OCI-M1 (cell line): ENCODE measurements at places on chromosomes 7 and 10.

GRCh38 chr7:41404375-41405074 is 298.4 kb downstream of the INHBA start:
- DNase-seq, result no peak

DNA sequence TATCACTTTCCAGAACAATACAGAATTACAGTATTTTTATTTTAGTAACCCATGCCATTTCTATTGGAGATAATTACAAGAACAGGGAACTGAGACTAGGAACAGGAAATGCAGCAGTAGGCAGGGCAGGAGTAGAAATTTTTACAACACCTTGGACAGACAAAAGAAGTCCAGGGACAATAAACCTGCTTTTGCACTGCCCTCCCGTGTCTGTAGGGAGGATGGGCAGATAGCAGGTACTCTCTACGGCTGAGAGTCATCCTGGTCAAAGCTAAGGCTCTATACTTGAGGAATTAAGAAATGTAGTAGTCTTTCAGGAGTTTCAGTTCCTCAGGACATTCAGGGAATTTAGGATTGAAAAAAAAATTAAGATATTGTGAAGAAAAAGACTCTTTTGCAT is 63.4 kb downstream of the VAX1 start:
- peak; percentile 35 for DNase-seq

DNA sequence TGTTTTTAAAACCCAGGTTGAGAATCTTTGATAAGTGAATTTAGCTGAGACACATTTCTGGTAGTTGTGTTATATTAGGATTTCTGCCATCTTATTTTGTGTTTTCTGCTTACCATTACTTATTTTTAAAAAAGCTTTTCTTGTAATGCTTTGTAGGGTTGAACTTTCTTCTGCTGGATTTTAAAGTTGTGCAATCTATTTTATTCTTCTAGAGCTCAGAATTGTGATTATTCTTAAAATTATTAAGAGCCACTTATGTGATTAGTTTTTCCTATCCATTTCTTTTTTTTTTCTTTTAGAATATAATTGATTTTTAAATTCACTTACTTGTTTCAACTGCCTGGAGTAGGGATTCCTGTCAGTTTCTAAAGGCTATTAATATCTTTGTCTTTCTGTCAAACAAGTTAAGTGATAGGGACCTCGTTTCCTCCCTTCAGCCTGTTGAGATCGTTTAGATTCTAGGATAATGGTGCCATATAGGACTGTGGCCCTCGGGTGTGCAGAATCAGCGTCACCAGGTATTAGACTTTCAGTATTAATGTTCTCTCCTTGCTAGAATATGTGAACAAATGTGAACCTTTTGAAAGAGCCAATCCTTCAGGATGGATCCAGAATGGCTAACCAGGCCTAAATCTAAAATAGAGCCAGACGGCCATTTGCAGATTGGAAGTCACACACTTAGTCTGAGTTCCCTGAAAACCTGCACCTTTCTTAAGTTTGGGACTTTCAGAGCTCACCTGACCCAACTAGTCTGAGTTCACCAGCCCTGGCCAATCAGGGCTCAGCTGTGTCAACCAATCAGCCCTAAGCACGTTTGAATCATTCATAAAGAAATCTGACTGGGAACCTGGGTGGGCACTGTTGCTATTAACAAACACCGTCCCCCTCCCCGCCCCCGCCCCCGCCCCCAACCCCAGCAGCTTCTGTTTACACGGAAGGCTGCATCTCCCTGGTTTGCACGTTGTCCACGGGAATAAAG is 26.2 kb downstream of the CUX1 start:
- DNase-seq, result no peak

DNA sequence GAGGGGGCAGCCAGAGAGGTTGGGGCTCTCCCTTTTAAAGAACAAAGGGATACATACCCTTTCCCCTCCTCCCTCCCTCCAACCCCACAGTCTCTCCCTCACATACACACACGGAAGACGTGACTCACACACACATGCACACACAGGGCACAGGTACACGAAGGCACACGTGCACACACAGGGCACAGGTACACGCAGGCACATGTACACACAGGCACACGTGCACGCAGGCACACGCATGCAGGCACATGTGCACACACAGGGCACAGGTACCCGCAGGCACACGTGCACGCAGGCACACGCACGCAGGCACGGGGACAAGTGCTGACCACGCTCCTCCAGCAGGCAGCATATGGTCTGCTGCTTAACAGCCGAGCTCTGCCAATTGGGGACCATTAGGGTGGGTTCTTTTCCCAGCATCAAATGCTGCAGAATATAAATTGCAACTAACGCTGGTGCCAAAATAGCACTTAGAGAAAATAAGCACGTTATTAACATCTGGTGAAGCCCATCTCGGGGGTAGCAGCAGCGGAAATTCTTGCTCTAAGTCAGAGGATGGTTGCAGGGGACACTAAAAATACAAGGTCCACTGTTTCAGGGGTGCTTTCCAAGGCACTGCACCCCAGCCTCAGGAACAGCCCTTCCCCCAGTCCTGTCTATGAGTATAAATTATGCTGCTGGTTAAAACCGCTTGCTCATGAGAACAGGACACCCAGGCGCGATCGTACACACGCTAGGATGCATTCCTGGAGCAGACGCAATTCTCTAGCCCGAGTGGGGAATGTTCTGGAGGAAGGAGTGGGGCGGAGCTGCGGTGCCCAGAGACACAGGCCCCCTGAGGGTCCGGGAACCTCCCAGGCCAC is 55.2 kb upstream of the TNRC18 start:
- no peak for DNase-seq

- no peak for DNase-seq
These were observed 372.6 kb downstream of the GPR158 start for GRCh38 chr10:25547382-25547781.

DNA sequence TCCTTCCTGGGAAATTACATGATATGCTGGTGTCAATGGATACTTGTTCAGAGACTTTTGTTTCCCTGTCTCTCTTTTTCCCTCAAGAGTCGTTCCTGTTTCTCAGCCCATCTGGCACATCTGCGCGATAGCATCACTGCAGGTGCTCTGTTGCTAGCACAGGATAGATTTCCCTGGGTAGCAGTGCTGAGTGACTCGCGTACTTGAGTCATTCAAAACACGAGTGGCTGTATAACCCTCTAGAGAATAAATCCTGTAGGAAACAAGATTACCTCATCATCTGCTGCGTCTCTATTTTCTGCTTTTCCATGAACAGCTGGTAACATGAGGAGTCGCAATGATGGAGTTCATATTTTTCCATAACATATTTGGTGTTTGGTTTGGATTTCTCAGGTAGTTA is 452.0 kb upstream of the FZD8 start:
- no peak for DNase-seq

DNA sequence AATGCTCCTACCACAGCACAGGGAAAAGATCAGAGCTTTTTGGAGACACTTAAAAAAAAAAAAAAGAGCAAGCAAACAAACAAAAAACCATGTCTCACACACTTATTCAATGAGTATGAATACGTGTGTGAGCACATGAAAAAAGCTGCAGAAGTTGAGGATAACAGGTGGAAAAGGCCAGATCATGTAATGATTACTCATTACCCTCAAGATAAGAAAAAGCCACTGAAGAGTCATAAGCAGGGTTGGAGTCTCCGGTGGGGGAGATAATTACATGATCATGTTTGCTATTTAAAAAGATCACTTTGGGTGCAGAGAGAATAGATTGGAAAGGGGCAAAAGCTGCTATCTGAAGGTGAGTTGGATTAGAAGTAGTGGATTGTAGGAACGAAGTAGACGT is 77.0 kb downstream of the POU6F2 start:
- DNase-seq, result no peak

DNA sequence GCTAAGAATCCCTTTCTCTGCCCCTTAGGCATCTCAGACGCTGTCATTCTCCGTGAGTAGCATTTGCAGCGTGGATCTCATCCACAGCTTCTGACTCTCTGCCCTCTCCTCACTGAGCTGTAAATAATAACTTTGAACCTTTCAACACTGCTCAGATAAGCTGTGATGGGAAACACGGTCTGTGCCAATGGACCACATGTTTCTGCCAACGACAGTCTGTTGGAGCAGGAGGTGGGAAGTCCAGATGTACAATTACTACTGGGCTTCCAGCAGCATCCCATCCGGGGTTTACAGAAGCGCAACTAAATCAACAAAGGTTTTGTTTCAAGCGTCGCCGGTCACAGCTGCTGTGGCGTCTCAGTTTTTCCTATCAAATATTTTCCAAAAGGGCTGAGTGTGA is 1110.6 kb downstream of the TYW1 start:
- DNase-seq, result no peak

- DNase-seq, result no peak
These were observed 166.3 kb downstream of the GRID1 start for GRCh38 chr10:86200269-86200668.

GRCh38 chr7:55477781-55478374 is 94.4 kb downstream of the VOPP1 start:
- DNase-seq, result no peak

GRCh38 chr10:30055226-30055662 is 4.1 kb downstream of the JCAD start:
- no peak for DNase-seq

DNA sequence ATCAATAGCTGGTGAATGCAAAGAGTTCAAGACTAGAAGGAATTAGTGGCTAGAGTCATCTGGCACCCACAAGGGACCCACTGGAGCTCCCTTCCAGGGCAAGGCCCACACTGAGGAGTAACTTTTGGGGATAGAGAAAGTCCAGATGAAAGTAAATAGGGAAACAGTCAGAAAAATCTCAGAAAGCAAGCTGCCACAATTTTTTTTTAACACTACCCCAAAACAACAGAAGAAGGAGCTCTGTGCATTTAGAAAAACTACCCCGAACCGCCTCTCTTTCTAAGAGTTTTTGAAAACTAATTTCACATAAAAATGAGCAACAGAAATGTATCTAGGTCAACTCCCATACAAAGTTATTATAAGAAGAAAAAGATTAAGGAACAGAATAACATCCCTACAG is 42.2 kb downstream of the AOAH start:
- no peak for DNase-seq

DNA sequence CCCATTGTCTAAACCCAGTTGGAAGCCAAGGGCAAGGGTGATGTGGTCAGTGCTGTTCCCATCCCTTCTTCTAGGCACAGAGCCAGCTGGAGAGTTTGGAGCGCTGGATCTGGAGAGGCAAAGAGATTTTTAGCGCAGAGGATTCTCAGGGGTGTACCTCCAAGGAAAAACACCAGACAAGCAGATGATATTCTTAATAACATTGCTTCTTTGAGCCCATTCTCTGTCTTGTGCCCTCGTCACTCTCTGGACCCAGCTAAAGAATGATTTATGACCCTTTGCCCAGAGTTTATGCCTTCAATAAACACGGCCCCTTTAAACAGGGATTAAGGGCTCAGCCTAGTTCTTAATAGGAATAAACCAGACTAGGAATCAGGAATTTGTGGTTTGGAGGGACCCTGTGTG is 4.7 kb upstream of the HIP1 start:
- DNase-seq, result no peak

GRCh38 chr7:16661924-16662323 is 15.9 kb downstream of the BZW2 start:
- DNase-seq, result peak; percentile 34

GRCh38 chr7:33596686-33597085 is 308.7 kb upstream of the BMPER start:
- no peak for DNase-seq

DNA sequence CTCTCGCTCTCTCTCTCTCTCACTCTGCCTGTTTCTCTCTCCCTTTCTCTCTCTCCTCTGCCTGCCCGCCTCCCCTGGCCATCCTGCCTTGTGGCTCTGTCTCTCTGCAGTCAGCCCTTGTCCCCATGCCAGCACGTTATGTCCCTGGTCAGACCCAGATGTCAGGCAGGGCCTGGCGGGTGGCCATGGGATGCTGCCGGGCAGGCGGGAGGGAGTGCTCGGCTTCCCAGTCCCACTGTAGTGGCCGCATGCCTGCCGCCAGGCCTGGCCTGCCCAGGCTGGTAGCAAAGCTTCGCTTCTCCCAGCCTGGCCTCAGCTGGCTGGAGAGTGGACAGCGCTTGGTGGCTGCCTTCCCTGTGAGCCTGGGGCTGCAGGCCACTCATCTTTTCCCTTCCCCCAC is 121.5 kb upstream of the ZNF716 start:
- DNase-seq, result no peak

GRCh38 chr10:27646194-27646593 is 99.4 kb downstream of the MKX start:
- no peak for DNase-seq

DNA sequence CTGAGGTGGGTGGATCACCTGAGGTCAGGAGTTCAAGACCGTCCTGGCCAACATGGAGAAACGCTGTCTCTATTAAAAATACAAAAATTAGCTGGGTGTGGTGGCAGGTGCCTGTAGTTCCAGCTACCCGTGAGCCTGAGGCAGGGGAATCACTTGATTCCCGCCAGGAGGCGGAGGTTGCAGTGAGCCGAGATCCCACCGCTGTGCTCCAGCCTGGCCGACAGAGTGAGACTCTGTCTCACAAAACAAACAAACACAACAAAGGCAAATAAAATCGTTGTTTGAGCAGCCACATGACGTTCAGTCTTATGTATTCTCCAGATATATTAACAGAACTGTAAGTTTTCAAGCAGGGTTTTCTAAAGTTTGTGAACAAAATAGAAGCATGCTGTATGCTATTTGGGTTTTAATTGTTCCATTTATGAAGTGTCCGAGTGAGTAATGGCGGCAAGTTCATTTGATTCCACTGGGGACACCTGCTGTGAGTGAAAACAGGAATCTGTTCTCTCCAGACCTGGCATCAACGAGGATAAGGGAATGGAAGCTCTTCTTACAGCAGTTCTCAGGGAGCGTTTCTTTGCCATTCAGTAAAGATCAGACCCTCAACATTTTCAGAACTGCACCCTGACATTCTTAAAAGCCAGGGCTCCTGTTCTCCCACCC is 122.5 kb upstream of the PITRM1 start:
- no peak for DNase-seq

DNA sequence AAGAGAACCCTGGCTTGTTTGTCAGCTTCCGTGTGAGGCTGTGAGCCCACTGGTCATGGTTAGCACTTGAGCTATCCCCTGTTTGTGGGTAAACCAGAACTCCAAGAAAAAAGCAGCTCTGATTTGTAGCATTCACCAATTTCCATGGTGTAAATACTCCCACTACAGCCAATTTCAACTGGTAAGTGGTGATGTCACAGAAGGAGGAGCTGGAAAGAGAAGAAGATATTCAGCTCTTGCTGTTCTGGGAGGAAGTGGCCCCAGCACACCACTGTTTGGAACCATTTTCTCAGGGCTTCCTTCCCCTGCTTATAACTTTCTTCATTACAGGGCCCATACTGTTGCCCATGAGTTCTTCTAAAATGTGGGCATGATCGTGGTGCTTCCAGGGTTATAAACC is 500.1 kb upstream of the ZMIZ1 start:
- no peak for DNase-seq

DNA sequence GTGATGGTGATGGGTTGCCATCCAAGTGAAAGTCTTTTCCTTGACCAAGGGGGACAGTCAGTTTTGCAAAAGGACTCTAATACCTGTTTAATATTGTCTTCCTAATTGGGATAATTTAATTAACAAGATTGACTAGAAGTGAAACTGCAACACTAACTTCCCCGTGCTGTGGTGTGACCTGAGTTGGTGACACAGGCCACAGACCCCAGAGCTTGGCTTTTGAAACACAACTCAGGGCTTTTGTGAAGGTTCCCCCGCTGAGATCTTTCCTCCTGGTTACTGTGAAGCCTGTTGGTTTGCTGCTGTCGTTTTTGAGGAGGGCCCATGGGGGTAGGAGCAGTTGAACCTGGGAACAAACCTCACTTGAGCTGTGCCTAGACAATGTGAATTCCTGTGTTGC is 6.9 kb downstream of the PPIF start:
- no peak for DNase-seq

GRCh38 chr7:77575187-77575586 is 38.1 kb downstream of the PTPN12 start:
- no peak for DNase-seq
